ENCODE measurements at places on chromosomes 6 and 20. TPM values are rescaled to one million over a fixed set of nuclear protein-coding genes. Genes with fewer than 3 reads are reported as not detected.

- H3K36me3 ChIP-seq: no peaks in the 10 kb centered on the region
- no peak for DNase-seq
- H3K27ac ChIP-seq: no peak overlapping the region
- no peaks in the 10 kb centered on the region for H3K27me3 ChIP-seq
- H3K4me3 ChIP-seq: no peak overlapping the region
- H3K4me1 ChIP-seq: no peaks in the 10 kb centered on the region
These were observed 40.7 kb upstream of the SLC2A12 start for GRCh38 chr6:134093007-134093573.

DNA sequence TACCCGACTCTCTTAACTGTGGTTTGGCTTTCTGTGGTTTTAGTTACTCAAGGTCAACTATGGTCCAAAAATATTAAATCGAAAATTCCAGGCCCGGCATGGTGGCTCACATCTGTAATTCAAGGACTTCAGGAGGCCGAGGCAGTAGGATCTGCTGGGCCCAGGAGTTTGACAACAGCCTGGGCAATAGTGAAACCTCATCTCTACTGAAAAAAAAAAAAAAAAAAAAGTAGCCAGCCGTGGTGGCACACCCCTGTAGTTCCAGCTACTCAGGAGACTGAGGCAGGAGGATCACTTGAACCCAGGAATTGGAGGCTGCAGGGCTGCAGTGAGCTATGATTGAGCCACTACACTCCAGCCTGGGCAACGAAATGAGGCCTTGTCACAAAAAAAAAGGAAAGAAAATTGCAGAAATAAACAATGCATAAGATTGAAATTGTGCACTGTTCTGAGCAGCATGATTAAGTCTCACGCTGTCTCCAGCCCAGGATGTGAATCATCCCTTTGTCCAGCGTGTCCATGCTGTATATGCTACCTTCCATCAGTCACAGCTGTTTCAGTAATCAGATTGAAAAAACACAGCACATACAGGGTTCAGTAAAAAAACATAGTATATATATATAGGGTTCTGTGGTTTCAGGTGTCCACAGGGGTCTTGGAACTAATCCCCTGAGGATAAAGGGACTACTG, 40.7 kb downstream of the RGS17 start:
- no peaks in the 10 kb centered on the region for H3K36me3 ChIP-seq
- peak; percentile 86 for DNase-seq
- peak overlapping the region; percentile 59 for H3K27ac ChIP-seq
- peaks cover 29% of the 10 kb centered on the region for H3K4me1 ChIP-seq
- H3K27me3 ChIP-seq: no peaks in the 10 kb centered on the region
- H3K4me3 ChIP-seq: peak overlapping the region; percentile 7

DNA sequence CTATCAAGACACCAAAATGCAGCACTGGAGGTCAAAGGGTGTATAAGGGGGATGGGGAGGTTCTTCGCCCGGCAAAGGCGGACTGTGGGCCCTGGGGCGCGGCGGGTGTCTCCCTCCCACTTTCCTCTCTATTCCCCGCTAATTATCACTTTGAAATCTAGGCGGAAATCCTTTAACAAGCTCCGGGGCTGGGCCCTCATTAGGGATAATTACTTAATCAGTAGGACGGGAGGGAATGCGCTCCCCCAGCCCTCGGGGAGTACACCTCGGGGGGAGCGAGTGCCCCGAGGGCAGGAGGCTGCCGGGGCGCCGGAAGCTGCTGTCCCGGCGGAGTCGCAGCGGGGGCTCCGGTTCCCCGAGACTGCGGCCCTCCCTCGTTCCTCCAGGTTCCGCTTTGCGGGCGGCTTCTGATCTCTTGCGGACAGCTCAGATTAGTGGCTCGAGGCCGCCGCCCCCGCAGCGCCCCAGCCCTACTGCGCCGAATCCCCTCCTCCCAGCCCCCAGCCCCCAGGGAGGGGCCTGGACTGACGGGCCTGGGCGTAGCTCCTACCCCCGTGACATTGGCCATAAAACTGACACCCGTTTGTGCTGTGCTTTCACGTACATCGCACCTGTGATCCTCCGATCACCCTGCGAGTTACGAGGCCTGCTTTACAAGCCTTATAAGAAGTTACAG, 14.7 kb downstream of the MUCL3 start:
- peak overlapping the region; percentile 47 for H3K4me3 ChIP-seq
- peaks cover 21% of the 10 kb centered on the region for H3K27me3 ChIP-seq
- H3K4me1 ChIP-seq: peaks cover 6% of the 10 kb centered on the region
- H3K36me3 ChIP-seq: no peaks in the 10 kb centered on the region
- DNase-seq: peak; percentile 16

DNA sequence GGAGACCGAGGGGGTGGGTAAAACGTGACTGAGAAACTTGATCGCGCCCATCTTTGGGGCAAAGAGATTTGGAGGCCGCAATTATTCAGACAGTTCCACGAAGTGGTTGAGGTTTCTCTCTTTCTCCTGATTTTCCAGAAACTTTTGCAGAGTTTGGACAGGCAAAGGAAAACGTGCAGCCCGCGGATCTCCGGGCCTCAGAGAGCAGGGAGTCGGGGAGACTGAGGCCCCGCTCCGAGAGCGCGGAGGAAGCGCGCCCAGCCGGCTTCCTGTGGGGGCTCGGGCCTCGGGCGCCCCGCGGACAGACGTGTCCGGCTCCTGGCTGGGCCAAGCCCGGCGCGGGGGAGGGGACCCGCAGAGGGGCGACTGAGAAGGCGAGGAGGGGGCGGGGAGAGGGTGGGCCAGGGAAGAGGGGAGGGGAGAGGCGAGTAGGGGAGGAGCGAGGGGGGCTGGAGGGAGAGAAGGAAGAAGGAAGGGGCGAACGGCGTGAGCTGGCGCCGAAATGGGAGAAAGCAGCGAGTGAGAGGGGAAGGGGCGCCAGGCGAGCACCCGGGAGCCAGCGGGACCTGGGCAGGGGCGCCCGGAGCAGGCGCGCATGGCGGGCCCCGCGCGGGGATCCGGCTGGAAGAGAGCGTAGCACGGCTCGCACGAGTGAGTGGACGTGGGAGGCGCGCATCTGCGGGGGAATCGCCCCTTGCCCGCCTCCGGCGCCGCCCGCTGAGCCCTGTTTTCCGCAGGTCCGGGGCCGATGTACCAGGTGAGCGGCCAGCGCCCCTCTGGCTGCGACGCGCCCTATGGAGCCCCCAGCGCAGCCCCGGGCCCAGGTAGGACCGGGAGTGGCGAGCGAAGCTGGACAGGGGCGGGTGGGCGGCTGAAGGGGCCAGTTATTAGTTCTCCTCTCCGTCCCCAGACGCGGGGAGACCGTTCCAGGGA, at the start of gene MDFI:
MDFI (plus strand) TSS at position 467 of the 933 bp plus-strand sequence; CDS start at position 749, 282 bp downstream.
- peaks cover 40% of the 10 kb centered on the region for H3K4me1 ChIP-seq
- no peak for DNase-seq
- peak within 1 kb of the TSS; percentile 71 for H3K4me3 ChIP-seq

DNA sequence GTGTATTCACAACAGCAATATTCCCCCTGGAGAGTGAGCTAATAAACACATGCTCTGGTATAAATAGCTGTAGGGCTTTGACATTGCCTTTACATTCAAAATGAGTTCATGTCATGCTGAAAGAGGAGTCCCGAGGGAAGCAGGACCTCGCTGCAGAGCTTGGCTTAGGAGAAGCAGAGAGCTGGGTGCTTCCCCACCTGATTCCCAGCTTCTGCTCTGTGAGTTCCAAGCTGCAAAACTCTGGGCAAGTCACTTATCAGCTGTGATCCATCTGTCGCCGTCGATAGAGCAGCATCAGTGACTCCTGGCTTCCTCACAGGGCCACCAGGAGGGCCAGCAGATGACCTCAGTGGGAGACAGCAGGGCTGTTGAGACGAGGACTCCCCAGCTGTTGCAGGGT, 241.8 kb downstream of the ANKRD60 start:
- no peak overlapping the region for H3K4me3 ChIP-seq
- H3K4me1 ChIP-seq: peaks cover 11% of the 10 kb centered on the region
- no peak overlapping the region for H3K27ac ChIP-seq
- no peak for DNase-seq
- no peaks in the 10 kb centered on the region for H3K36me3 ChIP-seq
- no peaks in the 10 kb centered on the region for H3K27me3 ChIP-seq

DNA sequence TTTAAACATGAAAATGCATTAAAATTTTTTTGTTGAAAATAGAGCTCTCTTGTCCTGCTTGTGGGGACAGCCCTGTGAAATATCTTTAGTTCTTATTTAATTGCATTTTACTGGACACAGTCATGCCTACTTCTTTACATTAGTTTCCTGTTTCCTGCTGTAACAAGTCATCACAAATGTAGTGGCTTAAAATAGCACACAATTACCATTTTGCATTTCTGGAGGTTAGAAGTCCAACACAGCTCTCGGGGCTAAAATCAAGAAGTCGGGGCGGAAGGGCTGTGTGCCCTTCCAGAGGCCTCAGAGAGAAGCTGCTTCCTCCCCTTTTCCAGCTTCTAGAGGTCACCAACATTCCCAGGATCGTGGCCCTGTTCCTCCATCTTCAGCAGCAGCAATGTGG, 29.4 kb downstream of the PNLDC1 start:
- H3K4me1 ChIP-seq: no peaks in the 10 kb centered on the region
- H3K36me3 ChIP-seq: no peaks in the 10 kb centered on the region
- no peaks in the 10 kb centered on the region for H3K27me3 ChIP-seq
- no peak overlapping the region for H3K27ac ChIP-seq

GRCh38 chr6:16041327-16041726, 87.6 kb upstream of the MYLIP start:
- no peak overlapping the region for H3K27ac ChIP-seq
- no peaks in the 10 kb centered on the region for H3K36me3 ChIP-seq
- DNase-seq: no peak

DNA sequence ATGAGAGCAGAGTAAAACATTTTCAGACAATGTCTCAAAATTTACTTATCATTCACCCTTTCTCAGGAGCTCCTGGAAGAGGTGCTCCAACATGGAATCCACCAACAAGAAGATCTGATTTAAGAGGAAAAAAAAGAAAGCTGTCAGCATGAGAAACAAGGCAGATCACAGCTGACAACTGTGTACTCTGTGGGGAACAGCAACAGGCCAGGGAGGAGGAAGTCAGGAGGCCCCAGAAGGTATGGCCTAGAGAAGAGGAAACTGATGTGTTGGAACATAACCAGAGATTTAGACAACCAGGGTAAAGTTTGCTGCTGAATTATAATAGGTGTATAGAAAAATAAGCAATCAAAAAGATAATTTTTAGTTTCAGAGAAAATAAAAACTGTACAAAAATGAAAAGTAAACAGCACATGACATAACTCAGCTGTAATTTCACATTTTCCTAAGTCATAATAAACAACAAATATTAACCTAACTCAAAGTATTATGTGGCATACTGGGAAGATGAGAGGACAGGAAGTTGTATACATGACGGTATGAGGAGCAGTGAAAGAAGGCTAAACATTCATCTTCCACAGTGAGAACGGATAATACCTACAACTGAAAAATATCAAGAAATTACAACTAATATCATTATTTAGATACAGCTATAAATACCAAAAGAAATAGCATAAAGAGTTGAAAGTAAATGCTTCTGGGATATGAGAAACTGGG, 113.6 kb upstream of the EMILIN3 start:
- H3K27ac ChIP-seq: no peak overlapping the region
- no peak for DNase-seq
- peaks cover 6% of the 10 kb centered on the region for H3K36me3 ChIP-seq
- no peak overlapping the region for H3K4me3 ChIP-seq
- no peaks in the 10 kb centered on the region for H3K27me3 ChIP-seq

DNA sequence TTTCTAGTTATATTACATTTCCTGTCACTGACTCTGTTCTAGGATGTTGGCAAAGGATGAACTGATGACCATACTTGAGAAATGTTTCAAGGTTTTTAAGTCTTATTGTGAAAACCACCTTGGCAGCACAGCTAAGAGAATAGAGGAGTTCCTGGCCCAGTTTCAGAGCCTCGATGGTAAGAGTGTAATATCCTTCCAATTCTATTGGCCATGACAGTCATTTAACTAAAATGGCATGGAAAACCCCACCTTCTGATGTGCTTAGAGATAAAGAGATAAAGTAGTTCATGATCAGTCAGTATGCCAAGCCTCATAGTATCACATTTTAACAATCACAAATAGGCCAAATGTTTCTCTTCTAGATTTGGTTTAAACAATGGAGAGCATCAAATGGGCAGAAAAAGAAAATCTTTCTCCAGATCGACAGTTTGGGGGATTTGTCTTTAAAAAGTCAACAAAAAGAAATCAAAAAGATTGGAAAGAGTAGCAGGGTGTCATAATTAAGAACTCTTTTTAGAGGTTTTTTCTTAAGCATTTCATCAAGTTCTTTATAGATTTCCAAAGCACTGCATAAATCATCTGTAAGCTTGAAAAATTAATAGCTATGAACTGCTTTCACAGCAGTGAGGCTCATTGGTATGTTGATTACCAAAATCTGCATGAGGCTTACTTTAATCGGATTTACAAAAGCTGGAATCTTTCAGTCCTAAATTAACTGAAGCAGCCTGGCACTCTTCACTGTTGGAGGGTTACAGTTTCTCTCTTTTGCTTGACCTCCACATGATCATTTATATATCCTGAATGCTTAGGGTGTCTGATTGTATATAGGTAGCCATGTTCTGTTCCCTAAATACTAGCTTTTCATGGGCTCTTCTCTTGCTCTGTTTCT, 48.7 kb downstream of the AKIRIN2 start:
- H3K27me3 ChIP-seq: no peaks in the 10 kb centered on the region
- H3K4me3 ChIP-seq: no peak overlapping the region
- no peak overlapping the region for H3K27ac ChIP-seq

- no peak overlapping the region for H3K27ac ChIP-seq
- H3K4me1 ChIP-seq: peaks cover 5% of the 10 kb centered on the region
- H3K27me3 ChIP-seq: peaks cover 54% of the 10 kb centered on the region
- DNase-seq: no peak
These were observed 5.4 kb downstream of the TRIM15 start for GRCh38 chr6:30168741-30169140.

DNA sequence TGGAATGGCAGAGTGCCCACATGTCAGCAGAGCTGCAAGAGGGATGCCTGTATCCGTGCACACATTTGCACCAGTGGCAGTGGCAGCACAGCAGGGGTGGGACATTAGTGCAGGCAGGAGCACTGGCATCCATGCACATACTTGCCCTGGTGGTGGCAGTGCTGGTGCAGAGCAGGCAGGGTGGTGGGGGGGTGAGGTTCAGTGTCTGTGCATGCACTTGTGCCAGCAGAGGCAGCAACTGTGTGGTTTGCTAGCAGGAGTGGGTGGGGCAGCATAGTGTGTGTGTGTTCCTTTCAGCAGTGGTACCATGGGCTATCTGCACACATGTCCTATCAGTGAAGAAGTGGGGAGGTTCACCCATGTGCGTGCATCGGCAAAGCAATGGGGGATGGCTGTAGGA, 151.6 kb downstream of the EPM2A start:
- H3K4me3 ChIP-seq: no peak overlapping the region
- DNase-seq: no peak
- H3K36me3 ChIP-seq: no peaks in the 10 kb centered on the region

The PBOV1 gene
- not detected for total RNA-seq

The FKBP1A gene
- total RNA-seq: 379 TPM

The CTAGE9 gene
- total RNA-seq: not detected

The LGSN gene
- total RNA-seq: 0.25 TPM

The FERMT1 gene
- 10.9 TPM for total RNA-seq

The TLDC2 gene
- total RNA-seq: not detected

Data from astrocyte (in vitro differentiated cells and primary cell).